ENCODE measurements at places on chromosomes 4 and X.

GRCh38 chrX:102835504-102836146 lies 101.4 kb upstream of the RAB40AL start:
- peak; percentile 19 for DNase-seq

DNA sequence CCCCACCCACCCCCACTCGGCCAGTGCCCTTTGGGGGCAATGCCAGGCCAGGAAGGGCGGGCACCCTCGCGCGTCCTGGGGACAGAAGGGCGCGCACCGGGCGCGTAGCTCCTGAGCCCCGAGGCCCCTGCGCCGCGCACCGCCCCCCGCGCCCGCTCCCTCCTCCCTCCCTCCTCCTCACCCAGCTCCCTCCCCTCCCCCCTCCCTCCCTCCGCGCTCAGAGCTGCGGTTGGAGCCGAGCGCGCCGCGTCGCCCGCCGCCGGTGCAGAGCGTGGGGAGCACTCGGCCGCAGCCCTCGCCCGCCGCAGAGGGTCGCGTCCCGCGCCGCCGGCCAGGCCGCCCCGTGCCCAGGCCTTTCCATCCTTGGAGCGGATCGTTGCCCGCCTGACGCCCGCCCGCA lies at the start of gene ATP2B3:
TSS of gene ATP2B3 (plus strand) at position 220 of the 400 bp plus-strand sequence. CDS start 18,606 bp downstream, outside the sequence.
- DNase-seq, result no peak

GRCh38 chr4:153112041-153112441 lies 92.2 kb upstream of the TRIM2 start:
- no peak for DNase-seq

- peak; percentile 59 for DNase-seq
Measured at GRCh38 chr4:25448379-25449109, 71.5 kb downstream of the ANAPC4 start.

DNA sequence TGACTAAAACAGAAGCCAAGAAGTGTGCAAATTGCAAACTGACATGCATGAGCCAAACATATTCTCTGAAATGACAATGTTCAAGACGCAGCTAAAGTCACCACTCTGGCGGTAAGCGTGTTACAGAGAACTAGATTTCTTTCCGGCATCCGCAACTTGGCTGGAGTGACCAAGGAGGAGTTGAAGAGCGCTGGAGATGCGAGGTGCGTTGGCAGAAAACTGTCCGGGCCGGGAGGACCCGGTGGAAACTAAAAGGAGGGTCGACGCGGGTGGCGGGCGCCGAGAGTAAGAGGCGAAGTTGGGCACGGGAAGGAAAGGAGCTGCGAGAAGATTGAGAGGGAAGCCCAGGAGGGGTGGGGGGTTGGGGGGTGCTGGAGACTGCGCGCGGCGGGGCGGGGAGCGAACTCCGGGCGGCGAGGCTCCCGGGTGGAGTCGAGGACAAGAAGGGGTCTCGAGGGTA lies 807 bp downstream of the SEL1L3 start:
- peak; percentile 56 for DNase-seq

DNA sequence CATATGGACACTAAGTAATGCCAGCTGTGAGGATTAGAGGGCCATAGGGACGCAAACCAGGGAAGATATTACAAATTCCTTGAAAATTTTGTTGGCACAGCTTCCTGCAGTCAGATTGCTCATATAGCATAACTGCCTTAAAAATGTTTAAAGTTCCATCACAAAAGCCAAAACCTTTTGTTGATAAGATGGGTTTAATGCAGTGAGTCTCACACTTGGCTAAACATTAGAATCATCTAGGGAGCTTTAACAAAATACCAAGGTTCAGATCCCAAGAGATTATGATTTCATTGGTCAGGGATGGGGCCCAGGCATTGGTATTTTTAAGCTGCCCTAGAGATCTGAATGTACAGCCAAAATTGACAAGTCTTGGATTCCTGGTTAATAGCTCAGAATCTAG lies 376.5 kb upstream of the MAD2L1 start:
- peak; percentile 97 for DNase-seq

- no peak for DNase-seq
Measured at GRCh38 chr4:39103291-39103690, 41.3 kb downstream of the KLHL5 start.

DNA sequence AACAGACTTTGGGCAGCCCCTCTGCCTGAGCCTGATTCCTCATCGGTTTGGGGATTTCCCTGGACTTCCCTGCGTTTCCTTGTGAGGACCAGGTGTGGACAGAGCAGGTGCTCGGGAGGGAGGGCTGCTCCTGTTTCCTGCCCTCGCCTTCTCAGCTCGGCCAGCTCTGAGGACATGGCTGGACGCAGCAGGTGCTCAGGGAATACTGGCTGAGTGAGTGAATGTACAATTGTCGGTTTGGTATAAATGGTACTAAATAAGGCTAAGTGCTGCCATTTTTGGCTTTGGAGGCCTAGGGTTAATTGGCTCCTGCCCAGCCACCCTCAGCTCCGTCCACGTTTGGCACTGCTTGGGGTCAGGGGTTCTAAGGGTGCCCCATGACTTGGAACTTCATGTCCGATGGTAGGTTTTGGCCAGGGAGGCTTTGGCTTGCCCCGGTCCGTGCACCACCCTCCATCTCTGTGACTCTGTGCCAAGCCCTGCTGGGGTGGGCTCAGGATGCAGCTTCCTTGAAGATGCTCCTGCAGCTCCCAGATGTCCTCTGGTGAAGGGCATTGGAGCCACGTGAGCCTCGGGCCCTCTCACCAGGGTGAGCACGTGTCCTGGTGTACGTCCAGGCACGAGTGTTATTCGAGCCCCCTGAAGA lies 45.0 kb upstream of the NKX1-1 start:
- no peak for DNase-seq

- peak; percentile 28 for DNase-seq
Measured at GRCh38 chr4:73698217-73698616, 42.2 kb upstream of the CXCL8 start.

DNA sequence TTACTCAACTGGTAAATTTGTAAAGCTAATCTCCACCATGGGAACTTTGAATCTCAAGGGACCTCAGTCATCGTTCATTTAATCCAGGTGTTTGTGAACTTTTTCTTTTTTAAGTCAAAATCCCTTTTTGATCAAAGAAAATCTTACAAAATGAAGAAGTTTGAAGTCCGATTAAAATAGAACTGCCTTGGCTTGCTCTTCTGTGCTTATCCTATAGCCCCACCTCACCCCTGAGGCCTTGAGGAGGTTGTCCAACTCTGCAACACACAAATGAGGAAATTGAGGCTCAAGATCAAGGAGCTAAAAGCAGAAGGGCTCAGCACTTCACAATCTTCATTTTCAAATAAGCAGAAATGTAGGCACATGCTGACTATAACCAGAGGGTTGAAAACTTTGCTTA lies 240.3 kb upstream of the SFRP2 start:
- DNase-seq, result no peak

GRCh38 chr4:184019076-184019475 lies 114.0 kb downstream of the STOX2 start:
- peak; percentile 75 for DNase-seq

DNA sequence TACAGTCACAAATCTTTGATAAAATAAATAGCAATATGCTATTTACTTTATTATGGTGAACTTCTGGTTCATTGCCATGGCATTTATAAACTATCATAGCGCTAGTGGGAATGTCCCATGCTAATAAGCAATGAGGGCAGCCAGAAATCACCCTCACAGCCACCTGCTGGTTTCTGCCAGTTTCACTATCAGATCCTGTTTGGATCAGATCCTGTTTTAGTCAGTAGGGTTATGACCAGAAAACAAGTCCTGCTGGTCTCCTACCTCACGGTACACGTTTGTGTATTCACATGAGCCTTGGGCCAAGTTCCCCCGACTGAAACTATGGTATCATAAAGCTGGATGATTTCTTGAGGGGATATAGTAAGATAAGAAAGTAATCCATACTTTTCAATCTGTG lies 17.7 kb downstream of the FOXR2 start:
- DNase-seq, result no peak

DNA sequence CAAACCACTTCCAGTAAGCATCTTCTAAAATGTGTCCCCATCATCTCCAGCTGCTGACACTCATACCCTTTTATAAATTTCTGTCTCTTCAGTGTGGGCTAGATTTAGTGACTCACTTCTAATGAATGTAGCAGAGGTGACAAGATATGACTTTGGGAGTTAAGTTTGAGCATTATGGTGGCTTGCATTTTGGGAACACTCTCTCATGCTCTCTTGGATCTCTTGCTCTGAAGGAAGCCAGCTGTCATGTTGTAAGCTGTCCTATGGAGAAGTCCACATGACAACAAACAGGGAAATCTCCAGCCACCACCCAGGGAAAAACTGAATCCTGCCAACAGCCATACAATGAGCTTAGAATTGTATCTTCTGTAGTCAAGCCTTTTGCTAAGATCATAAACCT lies 691.3 kb upstream of the PCDH7 start:
- DNase-seq, result no peak

GRCh38 chr4:38179690-38180377 lies 219.6 kb downstream of the PTTG2 start:
- peak; percentile 77 for DNase-seq

DNA sequence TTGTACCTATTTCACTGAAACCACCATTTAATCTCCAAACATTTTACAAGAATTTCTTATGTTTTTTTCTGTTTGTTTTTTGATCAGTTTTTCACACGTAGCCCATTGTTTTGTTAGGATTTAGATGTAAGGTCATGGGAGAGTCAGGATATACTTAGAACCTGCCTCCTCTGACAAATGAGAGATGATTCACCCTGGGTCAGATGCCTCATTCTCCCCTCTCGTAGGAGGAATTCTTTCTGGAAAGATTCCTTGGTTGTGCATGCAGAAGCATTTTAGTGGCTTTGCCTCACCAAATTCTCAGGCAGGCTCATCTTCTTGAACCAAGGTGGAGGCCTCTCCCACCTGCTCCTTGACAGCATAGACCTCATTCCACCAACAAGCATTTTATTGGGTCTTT lies 599.3 kb downstream of the SPRY1 start:
- DNase-seq, result peak; percentile 92

DNA sequence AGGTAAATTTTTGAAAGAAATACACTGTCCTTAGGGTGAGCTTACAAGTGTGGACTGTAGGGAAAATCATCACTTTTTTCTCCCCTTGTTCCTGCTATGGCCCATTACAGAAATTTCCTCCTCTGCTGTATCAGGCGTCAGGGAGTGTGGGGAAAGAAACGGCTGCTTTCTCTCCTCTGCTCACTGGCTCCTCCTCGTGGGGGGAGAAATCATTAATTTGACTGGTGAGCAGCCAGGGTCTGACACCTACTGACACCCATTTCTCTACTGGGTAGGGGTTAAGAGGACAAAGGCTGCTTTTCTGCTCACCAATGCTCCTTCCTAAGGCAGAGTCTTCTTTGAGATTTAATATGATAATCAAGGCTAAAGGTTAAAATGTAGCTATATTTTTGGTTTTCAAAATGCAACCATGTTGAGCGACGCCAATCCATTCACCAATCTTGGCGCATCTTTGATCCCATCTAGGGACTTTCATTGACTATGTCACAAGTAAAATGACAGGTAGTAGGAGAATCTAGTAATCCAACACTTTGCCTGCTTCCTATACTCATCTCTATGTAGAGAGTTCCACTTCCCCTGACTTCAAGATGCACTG lies 25.1 kb downstream of the SETD7 start:
- peak; percentile 37 for DNase-seq

- no peak for DNase-seq
Measured at GRCh38 chr4:102218656-102219055, 126.6 kb downstream of the SLC39A8 start.

- no peak for DNase-seq
Measured at GRCh38 chr4:148692242-148692641, 250.0 kb upstream of the NR3C2 start.

GRCh38 chr4:88775529-88775928 lies 77.9 kb upstream of the NAP1L5 start:
- DNase-seq, result no peak

DNA sequence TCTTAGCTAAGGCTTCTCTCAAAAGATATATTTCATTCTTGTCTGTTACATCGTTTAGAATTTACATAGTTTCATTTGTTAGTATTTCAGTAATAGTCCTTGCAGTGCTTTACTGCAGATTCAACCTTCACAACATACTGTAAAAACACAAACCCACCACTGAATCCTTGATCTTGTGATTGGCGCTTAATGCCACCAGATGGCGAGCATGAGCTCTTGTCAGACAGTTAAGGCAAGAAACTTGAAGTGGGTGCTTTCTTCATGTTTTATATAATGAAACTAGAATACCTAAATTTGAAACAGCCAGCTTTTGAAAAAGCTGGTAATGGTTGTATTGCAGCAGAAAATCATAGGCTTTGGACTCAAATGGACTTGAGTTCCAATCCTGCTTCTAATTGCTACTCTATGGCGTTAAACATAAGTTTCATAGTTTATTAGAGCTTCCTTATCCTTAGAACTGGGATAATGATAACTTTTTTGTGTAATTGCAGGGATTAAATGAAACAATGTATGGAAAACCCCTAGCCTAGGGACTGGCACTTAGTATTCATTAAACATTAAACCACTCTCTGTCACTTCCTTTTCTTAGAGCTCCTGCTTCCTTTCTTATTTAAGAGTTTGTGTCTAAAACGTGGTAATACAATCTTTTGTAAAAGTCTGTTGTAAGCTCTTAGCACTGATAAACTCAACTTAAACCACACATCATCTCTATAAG lies 95.1 kb downstream of the USP9X start:
- DNase-seq, result peak; percentile 52

GRCh38 chr4:176910646-176911045 lies 117.9 kb upstream of the VEGFC start:
- DNase-seq, result no peak

- peak; percentile 81 for DNase-seq
Measured at GRCh38 chr4:124432500-124432899, 280.0 kb downstream of the ANKRD50 start.

DNA sequence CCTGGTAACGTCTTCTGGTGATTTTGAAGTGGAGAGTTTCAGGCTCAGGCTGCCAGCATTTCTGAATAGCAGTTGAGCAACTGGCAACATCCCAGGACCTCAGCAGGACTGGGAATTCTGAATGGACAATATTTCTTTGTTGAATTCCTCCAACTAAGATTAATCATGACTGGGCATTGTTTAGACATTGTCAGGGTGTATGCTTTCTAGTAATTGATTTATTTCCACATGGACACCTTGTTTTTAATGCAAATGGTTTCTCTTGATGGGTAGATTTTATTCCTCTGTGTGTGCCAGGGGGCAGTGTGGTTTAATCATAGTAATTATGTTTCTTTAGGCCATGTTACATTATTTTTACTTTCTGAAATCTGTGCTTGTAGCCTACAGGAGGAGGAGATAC lies 1004.7 kb upstream of the LCORL start:
- DNase-seq, result no peak

DNA sequence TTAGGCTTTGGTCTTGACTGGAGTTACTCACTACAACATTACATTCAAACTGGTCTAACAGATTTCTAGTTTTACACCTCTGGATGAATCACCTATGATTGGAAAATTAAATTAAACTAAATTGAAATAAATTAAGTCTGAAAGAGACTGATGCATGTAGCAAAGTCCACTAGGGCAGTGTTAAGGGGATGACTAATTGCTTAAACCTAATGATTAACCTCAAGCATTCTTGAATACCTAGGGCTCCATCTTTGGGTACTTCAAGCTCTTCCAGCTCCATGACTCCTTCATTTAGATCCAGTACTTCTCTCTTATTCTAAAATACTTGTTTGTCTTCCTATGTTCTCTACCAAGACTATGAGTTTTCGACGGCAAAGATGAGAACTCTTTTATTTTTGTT lies 86.8 kb downstream of the SH2D1A start:
- DNase-seq, result no peak

Data from fibroblast of skin of back (primary cell).